Activated T-cell treated with anti-CD3 and anti-CD28 coated beads for 1 hour (primary cell): ENCODE measurements at places on chromosomes 6 and 20.

- DNase-seq: no peak
These were observed 20.8 kb upstream of the SIRT5 start for GRCh38 chr6:13553646-13554045.

- DNase-seq: no peak
These were observed 274.1 kb downstream of the BCKDHB start for GRCh38 chr6:80380566-80380965.

- no peak for DNase-seq
These were observed 17.6 kb downstream of the EEF1A1 start for GRCh38 chr6:73503027-73503772.

- DNase-seq: no peak
These were observed 1353.4 kb upstream of the GJE1 start for GRCh38 chr6:140779341-140779740.

GRCh38 chr6:38498805-38499445, 140.8 kb downstream of the BTBD9 start:
- no peak for DNase-seq

DNA sequence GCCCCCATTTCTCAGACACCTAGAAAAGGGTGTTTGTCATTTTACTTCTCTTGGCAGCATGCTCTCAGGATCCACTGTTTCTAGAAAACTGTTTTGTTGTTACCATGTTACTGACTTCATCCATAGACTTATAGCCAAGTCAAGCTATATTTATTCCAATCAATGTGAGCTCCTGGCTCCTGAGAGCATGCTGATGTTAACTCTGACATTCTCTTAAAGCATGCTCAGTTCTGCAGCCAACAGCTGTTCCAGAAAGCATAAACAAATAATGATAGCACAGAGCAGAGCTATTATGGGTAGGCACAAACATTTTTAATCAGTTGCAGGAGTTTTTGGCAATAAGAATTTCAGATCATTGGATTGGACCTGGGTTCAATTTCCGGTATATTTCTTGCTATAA, 92.4 kb upstream of the CEP85L start:
- DNase-seq: no peak

- no peak for DNase-seq
These were observed 30.9 kb upstream of the RAB23 start for GRCh38 chr6:57252975-57253374.

- no peak for DNase-seq
These were observed 28.9 kb downstream of the MDFI start for GRCh38 chr6:41667195-41667594.

- DNase-seq: no peak
These were observed 105.0 kb downstream of the HUS1B start for GRCh38 chr6:551829-552350.
